ENCODE measurements at places on chromosomes 3 and 15.

- DNase-seq = no peak
Observed at GRCh38 chr3:73405853-73406252, 218.9 kb downstream of the PDZRN3 start.

- no peak for DNase-seq
Observed at GRCh38 chr3:88059380-88060170, 520 bp downstream of the ZNF654 start.

DNA sequence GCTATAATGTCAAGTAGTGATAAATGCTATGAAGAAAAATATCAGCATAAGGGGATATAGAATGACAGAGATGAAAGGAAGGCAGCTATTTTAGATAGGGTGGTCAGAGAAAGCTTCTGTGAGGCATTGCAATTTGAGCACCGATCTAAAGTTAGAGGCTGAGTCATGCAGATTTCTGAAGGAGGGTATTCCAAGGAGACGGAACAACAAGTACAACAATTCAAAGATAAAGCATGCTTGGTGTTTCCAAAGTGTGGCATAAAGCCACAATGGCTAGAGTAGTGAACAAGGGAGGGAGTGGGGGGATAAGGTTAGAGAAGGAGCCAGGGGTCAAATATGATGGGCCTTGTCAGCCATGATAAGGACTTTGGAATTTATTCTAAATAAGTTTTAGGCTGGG, 71.9 kb downstream of the PFN2 start:
- no peak for DNase-seq

GRCh38 chr15:25811481-25811906, 51.6 kb downstream of the ATP10A start:
- no peak for DNase-seq

DNA sequence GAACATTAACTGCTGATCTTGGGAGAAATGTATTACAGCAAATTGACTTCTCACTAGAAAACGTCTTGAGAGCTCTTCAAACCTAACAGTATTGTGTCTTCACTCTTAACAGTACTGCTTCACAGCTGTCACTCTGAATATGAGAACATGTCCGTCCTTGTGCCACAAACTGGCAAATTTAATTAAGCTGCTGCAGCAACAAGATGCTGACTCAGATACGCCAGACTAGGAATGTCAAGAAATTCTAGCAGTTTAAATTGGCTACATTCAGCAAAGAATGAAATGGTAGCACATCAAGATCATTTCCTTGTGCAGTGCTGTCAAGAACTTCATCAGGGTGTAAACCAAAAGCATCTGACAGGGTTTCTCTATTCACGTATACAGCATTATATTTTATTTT, 7.6 kb downstream of the ICE2 start:
- no peak for DNase-seq

GRCh38 chr15:65969865-65970816, 100.8 kb downstream of the RAB11A start:
- no peak for DNase-seq

- DNase-seq = no peak
Observed at GRCh38 chr3:184590795-184591194, 29.2 kb downstream of the EPHB3 start.

DNA sequence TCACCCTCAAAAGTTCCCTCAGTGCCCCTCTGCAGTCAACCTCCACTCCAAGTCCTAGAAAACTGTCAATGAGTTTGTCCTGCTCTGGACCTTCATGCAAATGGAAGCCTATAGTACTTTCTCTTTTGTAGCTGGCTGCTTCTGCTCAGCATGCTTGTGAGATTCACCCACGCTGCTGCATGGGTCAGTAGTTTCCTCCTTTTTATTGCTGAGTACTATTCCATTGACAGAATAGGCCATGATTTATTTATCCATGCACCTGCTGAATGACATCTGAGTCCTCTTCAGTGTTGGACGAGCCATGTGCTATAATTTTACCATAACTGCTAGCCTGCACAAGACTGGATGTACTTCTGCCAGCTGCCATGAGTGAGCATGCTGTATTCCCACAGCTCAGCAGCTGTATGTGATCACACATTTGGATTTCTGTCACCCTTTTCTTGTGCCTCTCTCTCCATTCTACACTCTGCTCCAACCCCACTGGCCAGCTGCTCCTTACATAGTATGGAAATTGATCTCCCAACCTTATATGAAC, 26.3 kb downstream of the CDCP1 start:
- DNase-seq = no peak

- DNase-seq = no peak
Observed at GRCh38 chr15:91102546-91103330, 2.7 kb downstream of the SV2B start.

- no peak for DNase-seq
Observed at GRCh38 chr3:63232764-63233396, 45.2 kb upstream of the SYNPR start.

GRCh38 chr3:123341871-123342630, 106.8 kb downstream of the ADCY5 start:
- no peak for DNase-seq

DNA sequence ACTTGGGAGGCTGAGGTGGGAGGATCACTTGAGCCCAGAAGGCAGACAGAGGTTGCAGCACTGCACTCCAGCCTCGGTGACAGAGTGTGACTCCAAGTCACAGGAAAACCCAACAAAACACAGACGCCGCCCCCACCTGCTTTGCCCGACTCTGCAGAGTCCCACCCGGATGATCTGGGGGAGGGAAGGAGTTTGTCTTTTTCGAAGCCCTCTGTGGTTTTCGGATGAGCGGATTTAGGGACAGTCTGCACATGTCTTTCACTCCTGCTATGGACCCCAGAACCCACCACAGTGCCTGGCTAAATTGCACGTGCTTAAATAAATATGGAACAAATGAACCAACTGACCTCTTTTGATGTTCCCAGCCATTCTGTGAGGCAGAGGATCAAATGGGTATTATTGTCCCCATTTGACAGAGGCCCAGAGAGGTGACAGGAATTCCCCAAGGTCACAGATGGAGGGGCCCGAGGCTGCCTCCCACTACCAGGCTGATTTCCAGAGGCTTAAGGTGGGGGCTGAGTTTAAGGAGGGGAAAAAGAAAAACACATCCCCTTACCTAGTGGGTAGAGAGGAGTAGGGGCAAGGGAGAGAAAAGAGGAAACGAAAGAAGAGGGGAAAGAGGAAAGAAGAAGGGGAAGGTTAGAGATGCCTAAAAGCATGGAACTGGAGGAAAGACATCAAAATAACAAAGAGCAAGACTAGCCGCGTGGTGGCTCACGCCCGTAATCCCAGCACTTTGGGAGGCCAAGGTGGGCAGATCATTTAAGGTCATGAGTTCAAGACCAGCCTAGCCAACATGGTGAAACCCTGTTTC, 59.4 kb upstream of the TFRC start:
- no peak for DNase-seq

GRCh38 chr3:107670986-107671385, 148.2 kb downstream of the BBX start:
- DNase-seq = no peak

DNA sequence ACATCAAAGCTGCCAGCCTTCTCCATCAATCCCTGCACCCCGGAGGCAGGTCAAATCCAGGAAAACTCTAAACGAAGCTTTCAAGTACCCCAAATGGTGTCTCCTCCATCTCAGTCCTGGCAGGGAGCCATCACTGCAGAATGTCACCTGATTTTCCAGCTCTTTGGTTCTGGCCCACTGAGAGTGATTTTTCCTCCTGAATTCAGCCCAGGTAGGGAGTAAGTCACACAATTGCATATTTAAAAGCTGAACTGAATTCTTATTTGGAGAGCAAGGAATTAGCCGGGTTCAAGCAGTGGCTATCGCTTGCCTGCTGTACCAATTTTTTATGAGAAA, 5.3 kb downstream of the RFTN1 start:
- DNase-seq = no peak

GRCh38 chr3:158379517-158379916, 191.5 kb upstream of the MLF1 start:
- no peak for DNase-seq

GRCh38 chr15:65394936-65395335, 17.1 kb upstream of the IGDCC3 start:
- no peak for DNase-seq

- no peak for DNase-seq
Observed at GRCh38 chr3:74643636-74644035, 29.2 kb upstream of the CNTN3 start.
